ENCODE measurements at places on chromosomes 12 and 14.

- DNase-seq, result no peak
Measured at GRCh38 chr12:121424624-121424975, 24.7 kb downstream of the RNF34 start.

DNA sequence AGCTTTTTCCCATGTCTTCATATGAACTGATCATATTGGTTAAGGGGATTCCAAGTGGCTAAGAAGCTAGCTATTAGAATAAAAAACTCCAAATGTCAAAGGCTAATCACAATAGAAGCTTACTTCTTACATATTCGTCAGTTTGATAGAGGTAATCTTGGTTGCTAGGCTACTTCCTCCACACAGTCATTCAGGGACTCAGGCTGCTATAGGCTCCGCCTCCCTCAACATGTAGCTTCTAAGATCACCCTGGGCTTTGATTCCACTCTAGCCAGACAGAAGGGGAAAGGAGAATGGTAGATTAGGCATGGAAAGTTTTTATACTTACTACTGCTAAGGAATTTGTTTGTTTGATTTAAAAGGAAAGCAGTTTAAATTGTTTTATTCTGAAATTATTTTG lies 207.9 kb downstream of the EFCAB11 start:
- no peak for DNase-seq

GRCh38 chr12:2647186-2647585 lies 147.6 kb upstream of the FKBP4 start:
- DNase-seq, result no peak

- DNase-seq, result no peak
Measured at GRCh38 chr12:116929885-116930284, 19.1 kb downstream of the FBXW8 start.

- no peak for DNase-seq
Measured at GRCh38 chr12:121762269-121762668, 31.2 kb downstream of the RHOF start.

- no peak for DNase-seq
Measured at GRCh38 chr12:42735861-42736361, 146.4 kb upstream of the PRICKLE1 start.

DNA sequence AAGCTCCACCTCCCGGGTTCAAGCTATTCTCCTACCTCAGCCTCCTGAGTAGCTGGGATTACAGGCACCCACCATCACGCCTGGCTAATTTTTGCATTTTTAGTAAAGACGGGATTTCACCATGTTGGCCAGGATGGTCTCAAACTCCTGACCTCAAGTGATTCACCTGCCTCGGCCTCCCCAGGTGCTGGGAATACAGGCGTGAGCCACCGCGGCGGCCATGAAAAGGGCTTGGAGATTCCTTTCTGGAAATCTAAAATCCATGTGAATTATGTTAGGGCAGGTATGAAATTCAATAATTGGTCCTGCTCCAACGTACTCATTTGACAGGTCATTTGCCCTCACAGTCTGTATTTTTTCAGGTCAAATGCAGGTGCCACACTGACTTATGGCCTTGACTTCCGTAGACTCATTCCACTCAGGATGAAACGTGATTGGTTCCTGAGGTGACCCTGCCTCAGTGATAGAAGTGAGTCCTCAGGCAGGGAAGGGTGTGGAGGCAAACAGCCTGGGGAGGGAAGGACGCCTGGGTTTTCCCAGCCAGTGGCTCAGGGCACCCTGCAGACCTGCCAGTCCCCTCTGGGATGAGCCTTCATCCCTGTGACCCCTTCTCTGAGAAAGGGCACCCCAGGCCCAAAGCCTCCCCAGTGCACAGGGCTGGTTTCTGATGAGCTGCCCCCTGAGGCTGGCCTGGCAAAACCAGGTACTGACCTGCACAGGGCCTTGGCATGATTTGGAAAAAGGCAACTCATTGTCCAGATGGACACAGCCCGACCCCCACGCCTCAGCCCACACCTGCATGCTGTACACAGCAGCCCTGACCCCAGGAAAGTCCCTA lies 48.7 kb downstream of the PSMA6 start:
- DNase-seq, result no peak

DNA sequence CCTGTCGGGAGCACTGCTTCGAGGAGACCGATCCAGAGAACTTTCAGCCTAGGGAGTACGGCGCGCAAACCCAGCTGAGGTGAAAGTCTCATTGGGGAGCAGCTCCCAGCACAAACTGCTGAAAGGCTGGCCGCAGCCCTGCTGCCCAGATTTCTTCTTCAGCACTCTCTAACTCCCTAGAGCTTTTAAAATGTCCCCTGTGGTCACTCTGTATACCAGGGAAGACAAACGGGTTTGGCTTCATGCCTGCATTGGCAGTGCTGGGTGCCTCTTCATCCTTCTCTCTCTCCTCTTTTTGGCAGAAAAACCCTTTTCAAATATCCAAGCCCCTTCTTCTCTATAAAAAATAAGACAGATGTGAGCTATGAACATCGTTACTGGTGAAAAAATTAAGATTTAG lies 34.9 kb downstream of the BBS10 start:
- no peak for DNase-seq

GRCh38 chr12:103442822-103443221 lies 52.9 kb downstream of the C12orf42 start:
- DNase-seq, result no peak

- no peak for DNase-seq
Measured at GRCh38 chr12:93060666-93061472, 131.8 kb upstream of the EEA1 start.

DNA sequence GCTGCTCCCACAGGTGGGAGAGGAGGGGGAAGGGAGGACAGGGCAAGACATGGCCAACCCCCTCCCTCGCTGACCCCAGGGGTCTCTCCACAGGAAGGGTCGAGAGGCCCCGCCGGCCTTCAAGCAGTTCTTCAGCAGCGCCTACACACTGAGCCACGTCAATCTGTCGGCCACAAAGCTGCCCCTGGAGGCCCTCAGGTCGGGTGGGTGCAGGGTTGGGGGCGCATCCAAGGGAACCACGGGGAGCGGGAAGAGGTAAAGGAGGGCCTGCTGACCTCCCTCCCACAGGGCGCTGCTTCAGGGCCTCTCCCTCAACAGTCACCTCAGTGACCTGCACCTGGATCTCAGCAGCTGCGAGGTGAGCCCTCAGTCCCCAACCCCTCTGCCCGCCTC lies 6.1 kb downstream of the CARMIL3 start:
- no peak for DNase-seq

- DNase-seq, result no peak
Measured at GRCh38 chr12:93714382-93714781, 37.2 kb downstream of the CRADD start.

DNA sequence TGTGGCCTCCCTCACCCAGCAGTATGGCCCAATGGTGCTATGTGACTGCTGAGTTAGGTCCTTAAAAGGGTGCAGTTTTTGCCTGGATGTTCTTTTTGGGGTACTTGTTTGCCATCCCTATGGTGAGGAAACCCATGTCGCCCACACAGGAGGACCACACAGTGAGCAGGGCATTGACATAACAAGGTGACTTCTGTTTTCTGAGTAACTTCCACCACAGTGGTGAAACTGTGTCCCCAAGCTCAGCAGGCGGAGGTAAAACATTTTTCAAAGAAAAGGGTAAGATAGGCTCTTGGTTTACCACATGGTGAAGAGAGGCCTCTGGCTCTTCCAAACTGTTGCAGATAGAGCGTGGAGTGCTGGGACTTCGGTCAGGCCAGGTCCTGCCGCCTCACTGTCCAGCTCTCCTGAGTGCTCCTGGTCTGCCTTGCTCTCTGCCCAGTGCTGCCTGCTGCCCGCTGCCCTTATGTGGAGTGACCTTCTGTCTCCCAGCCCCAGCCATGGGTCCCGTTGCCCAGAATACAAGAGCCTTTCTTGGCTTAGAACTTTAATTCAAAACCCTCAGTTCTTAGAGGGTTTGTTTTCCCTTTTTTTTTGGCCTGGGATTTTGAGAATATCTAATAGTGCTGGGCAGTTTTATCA lies 54.0 kb downstream of the TRAF3 start:
- DNase-seq, result no peak

DNA sequence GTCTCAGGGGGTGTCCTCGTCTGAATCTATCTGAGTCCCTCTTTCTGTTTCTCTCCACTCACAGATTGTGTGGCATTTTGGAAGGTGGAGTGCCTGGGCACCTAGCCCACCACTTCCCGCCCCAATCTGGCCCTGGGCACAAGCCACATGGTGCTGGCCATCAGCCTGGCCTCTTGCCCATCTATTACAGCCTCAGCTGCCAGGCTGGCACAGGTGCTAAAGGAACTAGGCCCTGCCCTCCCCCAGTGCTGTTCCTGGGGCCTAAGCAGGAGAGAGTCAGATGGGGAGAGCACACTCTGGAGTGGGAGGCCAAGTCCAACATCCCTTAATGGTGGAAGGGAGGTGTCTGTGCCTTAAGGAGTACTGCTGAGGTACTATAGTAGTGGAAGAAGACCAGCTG lies 8.3 kb upstream of the CALCOCO1 start:
- DNase-seq, result no peak

DNA sequence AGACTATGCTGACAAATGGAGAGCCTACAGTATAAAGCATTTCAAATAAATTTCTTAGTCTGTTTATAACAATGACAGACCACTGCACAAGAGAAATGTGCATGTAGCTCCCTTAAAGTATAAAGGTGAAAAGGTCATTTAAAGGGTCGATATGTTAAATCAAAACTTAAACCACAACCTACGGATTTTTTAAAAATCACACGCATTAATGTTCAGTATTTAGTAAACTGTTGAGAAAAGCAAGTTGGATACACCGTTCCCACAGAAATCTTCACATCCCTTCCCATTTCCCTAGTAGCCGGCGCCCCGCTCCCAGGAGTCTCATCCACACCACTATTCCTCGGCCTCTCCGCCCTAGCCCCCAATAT lies 614 bp downstream of the FKBP3 start:
- no peak for DNase-seq

DNA sequence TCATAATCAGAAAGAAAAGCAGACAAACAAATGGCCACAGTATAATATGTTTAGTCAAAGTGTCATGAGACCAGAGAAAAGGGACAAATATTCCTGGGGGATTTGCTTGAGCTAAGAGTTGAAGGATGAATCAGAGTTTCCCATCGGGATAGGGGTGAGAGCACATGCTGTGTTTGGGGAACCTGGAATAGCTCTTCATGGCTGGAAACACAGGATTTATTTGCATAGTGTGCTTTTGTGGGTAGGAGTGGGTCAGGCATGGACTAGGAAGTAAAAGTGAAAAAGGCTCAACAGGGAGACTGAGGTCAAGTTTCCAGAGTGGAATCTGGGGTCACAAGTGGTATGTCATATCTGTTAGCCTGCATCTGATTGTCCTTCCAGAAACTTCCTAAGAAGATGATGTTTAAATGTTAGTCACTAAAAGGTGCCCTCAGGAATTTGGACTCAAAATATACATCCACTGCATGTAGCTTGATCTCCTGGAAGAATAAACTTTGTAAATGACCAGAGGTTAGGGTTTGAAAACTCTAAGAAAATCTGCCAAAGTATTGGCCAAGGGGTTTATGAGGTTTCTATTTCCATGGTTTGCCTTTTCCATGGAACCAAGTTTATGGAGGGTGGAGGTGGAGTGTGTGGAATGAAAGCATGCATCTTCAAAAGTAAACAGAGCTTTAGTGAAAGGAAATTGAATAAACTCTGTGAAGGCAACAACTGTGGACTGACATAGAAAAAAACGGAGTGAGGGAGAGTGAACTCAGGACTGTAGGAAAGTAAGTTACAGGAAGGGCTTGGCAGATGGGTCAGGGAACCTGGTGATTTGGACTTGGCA lies 344.6 kb downstream of the C12orf75 start:
- DNase-seq, result no peak

DNA sequence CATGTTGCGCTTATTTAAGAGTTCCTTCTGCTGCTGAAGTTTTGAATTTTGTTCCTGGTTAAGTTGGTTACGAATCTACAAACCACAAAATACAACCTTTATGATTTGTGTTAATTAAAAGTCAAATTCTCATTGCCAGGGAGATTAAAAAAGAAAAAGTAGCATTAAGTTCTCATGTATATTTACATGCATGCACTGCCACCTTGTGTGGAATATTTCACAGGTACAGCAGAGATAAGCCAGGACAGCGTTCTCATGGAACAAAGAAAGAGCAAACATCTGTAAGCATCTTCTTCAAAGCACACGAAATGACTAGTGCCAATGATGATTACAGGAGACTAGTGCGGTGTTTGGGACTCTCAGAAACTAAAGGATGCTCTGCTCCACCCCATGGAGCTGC lies 34.2 kb downstream of the ZFYVE21 start:
- no peak for DNase-seq

DNA sequence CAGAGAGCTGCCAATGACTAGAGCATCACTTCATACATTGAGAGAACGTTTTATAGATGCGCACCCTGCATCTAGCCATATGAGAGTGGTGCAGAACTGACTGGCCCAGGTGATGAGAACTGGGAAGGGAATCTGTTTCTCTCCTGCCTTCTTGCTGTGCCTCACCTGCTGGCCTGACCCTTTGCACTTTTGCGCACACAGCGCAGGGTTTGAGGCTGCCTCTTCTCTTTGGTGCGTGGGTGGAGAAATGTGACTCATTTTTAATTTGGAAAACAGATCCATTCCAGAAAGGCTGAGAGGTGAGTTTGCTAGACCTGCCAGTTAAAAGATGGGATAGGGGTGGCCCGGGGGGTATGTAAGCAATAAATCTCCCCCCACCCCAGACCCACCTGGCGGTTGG lies 453 bp upstream of the ESRRB start:
- no peak for DNase-seq

DNA sequence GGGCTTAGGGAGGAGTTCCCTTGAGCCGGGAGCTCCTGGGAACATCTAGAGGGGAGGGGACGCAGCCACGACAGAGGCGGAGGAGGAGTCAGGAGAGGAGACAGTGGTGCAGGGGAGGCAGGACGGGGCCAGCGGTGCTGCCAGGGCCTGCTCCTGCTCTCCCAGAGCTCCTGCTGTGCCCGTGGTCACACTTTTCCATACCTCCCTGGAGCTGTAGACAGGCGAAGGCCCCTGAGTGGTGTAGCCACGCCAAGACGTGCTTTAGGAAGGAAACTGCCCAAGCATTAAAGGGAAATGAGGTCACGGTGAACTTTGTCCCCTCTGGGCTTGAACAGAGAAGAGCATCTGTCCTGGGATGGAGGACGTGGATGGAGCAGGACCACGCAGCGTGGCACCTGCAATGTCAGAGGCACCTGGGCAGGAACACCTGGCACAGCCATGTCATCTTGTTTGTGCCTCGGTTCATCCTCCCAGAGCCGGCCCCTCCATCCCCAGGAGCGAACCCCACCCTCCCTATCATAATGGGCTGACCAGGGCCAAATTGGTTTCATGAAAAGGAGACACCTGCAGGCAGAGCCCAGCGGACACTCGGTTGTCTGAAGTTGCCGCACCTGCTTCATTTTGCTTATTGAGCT lies 239.5 kb upstream of the SFSWAP start:
- DNase-seq, result no peak

DNA sequence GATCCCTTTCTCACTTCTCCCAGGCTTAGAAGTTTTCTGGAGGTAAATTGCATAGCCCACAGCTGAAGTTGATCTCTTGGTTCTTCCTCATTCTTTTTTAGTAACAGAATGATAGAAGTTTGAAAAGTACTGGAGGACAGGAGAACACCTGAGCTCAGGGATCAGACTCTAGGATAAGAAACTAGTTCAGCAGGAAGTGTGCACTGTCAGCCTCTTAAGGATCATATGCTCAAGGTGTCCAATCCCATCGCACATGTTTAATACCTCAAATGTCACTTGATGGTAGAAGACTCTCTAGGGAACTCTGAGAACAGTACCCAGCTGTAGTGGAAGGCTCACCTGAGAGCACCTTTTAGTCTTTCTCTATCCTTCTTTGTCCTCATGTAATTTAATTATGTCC lies 14.7 kb upstream of the LIMA1 start:
- DNase-seq, result no peak

- DNase-seq, result no peak
Measured at GRCh38 chr14:92426237-92426636, 87.3 kb upstream of the RIN3 start.
